ENCODE measurements at places on chromosomes 11 and 22.

DNA sequence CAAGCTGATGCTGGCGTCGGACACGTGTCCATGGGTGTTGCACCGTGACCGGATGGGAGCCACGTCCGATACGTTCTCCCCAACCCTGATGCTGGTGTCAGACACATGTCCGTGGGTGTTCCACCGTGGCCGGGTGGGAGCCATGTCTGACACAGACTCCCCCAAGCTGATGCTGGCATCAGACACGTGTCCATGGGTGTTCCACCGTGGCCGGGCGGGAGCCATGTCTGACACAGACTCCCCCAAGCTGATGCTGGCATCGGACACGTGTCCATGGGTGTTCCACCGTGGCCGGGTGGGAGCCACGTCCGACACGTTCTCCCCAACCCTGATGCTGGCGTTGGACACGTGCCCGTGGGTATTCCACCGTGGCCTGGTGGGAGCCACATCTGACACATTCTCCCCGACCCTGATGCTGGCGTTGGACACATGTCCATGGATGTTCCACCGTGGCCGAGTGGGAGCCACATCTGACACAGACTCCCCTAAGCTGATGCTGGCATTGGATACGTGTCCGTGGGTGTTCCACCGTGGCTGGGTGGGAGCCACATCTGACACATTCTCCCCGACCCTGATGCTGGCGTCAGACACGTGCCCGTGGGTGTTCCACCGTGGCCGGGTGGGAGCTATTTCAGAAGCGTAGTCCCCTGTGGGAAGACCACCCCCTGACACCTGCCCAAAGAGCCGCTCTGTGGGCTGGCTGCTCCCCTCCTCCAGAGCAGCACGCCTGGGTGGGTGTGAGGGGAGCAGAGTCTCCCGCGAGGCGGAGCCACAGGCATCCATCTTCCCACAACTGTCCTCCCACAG is 20.0 kb downstream of the SELENOO start:
- DNase-seq = no peak

- DNase-seq = no peak
Observed at GRCh38 chr11:9057888-9058287, 33.5 kb downstream of the SCUBE2 start.

- DNase-seq = no peak
Observed at GRCh38 chr11:103779054-103779453, 257.4 kb upstream of the DDI1 start.

DNA sequence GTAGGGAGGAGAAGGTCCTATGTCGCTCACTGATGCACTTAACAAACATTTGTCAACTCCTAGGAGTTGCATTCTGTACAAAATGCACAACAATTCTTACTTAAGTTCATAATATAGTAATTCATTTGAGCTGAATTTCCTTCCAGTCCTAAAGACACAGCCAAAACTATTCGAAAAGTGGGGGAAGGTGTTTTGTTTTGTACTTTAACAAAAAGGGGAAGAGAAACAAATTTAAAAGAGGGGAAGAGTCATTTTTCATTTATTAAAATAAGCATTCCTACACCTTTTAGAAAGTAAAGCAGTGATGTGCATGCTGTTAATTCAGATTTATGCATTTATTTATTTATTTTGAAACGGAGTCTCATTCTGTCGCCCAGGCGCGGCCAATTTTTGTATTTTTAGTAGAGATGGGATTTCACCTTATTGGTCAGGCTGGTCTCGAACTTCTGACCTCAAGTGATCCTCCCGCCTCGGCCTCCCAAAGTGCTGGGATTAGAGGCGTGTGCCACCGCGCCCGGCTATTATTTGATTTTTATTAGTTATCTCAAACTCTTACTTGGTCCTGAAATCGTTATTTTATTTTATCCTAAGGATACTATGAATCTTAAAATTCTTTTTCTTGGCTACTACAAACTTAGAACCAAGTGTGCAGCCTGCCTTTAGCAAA is 1.1 kb upstream of the FANCF start:
- DNase-seq = no peak

DNA sequence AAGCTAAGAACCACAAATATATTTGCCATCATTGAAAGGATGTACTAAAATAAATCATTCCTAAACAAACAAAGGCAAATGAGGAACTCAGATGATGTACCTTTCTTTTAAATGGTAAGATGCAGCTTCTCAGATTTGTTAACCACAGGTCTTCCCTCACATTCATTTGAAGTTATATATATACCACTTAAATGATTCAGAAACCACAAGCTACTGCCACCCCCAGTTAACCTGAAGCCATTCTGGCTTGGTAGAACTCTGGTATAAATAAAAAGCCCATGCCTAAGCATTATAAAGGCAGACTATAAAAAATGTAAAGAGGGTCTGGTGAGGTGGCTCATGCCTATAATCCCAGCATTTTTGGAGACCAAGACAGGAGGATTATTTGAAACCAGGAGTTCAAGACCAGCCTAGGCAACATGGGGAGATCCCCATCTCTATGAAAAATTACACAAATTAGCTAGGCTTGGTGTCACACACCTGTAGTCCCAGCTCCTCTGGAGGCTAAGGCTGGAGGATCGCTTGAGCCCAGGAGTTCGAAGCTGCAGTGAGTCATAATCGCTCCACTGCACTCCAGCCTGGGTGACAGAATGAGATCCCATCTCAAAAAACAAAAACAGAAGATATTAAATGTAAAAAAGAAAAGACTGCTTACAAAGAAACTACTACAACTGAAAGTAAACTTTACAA is 1185.3 kb downstream of the JRKL start:
- no peak for DNase-seq

GRCh38 chr11:35365395-35365794 is 54.0 kb downstream of the SLC1A2 start:
- DNase-seq = no peak

- no peak for DNase-seq
Observed at GRCh38 chr22:30596886-30597285, 5.2 kb upstream of the PES1 start.

DNA sequence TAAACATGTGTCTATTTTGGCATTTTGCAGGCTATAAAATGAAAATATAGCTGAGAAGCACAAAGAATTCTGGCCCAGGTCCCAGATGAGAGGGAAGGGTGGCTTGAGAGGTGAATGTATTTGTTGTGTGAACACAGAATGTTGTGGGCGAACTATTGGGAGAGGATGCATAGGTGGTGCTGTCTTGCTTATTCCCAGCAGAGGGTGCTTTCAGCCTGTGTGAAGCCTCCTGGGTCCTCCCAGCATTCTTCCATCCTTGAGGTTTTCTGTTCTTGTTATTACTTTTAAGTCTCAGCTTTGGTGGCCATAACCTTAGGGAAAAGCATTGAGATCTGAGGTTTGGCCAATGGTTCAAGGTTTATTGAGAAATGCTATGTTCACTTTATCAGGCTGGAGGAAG is 108.7 kb upstream of the SNX19 start:
- no peak for DNase-seq

- DNase-seq = no peak
Observed at GRCh38 chr22:43570531-43571165, 158.8 kb downstream of the MPPED1 start.

DNA sequence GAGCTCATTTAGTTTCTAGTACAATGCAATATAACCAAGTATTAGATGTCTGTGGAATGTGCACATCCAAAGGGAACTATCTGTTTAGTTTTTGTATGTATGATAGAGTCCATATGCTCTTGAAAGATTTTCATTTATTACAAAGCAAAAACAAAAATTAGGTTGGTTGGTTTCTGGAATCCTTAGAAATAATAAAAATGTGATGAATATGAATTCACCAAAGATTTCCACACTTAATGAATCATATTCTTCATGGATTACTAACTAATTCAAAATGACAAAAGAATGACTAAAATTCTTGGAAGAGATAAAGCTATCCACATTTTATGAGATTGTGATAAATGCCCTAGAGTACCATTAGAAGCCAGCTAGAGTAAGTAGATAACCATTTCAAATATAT is 261.1 kb downstream of the SBF2 start:
- no peak for DNase-seq

GRCh38 chr11:103170865-103171264 is 61.6 kb downstream of the DYNC2H1 start:
- DNase-seq = no peak

DNA sequence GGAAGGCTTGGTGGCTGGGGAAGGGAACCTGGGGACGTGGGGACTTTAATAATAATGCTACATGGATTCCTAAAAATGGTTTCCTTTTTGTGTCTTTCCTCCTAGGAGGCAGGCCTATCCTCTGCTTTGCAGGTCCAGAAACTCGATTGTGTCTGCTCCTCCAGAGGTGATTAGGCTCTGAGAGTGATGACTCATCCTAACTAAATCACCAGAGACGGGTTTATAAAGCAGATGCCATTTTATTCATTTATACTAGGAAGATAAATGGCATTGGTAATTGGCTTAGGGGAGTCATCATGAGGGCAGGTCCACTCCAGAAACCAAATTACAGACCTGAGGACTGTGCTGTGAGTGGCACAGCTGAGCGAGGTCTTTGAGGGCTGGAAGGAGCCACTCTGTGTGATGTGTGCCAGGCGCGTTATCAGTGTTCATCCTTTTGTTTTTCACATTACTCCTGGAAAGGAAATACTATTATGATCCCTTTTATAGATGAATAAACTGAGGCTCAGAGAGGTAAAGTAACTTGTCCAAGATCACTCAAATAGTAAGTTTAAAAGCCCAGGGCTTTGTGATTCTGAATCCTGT is 7.1 kb downstream of the NLRX1 start:
- DNase-seq = peak; percentile 11

- no peak for DNase-seq
Observed at GRCh38 chr22:40479887-40480538, 109.6 kb downstream of the SGSM3 start.

DNA sequence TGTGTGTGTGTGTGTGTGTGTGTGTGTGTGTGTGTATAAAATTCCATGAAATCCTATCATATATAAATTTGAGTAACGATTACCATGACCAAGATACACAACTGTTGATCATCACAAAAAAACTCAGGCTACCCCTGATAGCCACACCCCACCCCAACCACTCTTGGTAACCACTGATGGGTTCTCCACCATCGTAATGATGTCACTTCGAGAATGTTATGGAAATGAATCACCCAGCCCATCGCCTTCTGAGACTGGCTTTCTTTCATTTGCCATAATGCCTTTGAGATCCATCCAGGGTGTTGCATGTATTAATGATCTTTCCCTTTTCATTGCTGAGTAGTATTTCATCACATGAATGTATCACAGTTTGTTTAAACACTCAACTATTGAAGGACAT is 496.0 kb downstream of the MIAT start:
- no peak for DNase-seq

GRCh38 chr11:7892059-7892699 is 38.9 kb downstream of the OR10A6 start:
- DNase-seq = no peak

DNA sequence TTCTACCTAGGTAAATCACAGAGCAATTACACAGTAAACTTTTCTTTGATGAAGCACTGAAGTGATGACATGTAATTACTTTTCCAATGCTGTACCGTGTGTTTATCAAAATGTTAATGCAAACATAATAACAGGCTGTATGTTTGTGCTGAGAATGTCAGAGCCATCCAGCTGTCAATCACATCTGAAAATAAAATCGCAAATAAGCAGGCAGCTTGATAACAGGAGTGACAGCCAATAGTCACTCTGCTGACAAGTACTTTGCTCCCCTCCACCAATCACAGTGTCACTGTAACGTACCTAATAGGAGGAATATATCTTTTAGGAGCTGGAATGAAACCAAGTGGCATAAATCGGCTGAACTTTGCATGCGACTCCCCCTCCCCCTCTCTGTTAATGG is 119.7 kb downstream of the KIRREL3 start:
- no peak for DNase-seq

DNA sequence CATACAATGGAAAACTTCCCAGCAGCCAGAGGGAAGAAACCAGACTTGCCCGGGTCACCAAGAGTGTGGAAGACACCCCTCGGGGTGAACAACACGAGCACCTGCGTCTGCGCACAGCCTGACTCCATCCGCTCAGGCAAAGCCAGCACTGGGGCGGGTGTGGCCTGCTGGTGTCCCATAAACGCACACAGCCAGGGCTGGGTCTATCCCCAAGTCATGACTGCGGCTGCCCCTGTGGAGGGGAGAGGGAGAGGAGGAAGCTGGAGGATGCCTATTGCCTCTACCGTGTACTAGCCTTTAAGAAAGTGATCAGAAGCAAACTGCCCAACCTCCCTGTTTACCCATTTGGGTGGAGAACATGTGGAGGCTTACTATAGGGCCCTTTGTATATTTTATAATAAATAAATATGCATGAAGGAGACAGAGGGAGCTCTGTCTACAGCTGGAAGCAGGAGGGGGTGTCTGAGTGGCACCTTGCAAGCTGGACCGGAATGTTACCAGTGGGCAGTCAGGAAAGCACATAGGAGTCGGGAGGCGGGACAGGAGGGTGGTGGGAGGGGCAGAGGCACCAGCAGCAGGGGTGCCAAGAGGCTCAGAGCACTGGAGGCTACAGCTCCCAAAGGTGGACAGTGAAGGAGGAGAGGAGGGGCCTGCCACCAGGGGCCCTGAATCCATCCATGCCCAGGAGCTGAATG is 79.6 kb downstream of the PHF21B start:
- no peak for DNase-seq

- no peak for DNase-seq
Observed at GRCh38 chr11:131980888-131981668, 610.7 kb downstream of the NTM start.

- DNase-seq = no peak
Observed at GRCh38 chr22:19890502-19891316, 36.0 kb upstream of the GNB1L start.

DNA sequence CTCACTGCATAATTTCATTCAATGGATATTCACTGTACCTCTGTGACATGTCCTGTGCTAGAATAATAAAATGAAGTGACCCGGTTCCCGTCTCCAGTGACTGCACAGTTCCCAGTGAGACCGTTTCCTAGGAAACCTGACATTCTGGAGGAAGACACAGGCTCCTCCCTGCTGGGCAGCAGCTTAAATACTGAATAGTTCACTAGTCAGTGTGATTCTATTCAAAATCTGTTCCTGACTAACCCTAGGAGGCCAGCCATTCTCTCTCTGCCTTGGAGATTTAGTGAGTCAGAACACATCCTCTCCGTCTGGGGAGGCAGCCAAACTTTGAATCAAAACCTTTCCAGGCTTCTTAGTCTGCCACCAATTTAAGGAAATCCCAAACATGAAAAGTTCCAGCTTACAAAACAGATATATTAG is 11.3 kb downstream of the TRIM66 start:
- no peak for DNase-seq

DNA sequence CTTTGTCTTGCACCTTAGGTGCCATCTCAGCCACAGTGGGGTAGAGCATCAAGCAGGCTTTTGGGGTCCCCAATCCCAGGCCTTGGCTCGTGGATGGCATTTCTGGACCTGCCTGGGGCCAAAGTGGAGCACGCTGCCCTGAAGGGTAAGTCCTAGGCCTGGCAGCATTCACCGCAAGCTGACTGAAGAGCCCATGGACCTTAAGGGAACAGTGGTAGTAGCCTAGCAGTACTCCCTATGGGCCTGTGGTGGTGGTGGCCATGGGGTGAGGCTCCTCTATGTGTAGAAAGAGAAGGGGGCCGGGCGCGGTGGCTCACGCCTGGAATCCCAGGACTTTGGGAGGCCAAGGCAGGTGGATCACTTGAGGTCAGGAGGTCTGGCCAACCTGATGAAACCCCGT is 36.9 kb downstream of the PIWIL3 start:
- DNase-seq = no peak
